ENCODE measurements at places on chromosomes 16 and 17.

GRCh38 chr16:89560378-89561141 is at the start of gene RPL13:
Gene RPL13, plus strand, starts transcription at chr16:89560682. Its CDS starts 278 bp downstream, at chr16:89560960.
- peak; percentile 53 for DNase-seq

DNA sequence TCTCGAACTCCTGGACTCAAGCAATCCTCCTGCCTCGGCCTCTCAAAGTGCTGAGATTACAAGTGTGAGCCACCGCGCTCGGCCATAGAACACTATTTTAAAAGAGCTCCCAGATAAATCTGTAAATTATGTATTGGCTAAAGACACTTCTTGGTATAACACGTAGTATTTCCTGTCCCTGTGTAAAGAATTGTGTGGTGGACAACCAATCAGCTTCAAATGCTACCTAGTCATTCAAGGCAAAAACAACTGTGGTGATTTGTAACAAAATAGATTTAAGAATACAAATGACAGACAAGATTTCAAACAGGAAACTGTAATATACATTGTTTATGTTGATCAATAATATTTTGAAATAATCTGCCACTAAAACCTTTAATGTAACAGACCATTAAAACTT is 14.6 kb downstream of the CRLF3 start:
- DNase-seq, result no peak

GRCh38 chr16:12447556-12447955 is 356.1 kb downstream of the CPPED1 start:
- DNase-seq, result no peak

DNA sequence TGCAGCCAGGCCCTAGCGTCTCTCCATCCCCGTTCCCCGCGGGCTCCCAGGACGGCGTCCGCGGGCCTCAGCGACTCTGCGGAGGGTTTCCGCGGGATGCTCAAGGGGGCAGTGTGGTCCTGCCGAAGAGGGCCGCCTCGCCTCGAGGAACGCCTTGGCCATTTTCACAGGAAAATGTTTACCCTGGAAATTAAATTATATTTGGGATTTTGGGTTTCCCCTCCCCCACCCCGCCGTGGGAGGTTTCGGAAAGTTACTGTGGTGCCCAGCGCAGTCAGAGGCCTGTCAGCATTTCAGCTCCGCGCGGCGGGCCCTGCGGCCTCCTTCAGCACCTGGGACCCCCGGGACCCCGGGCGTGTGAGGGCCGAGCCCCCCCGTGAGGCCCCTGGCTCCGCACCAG is 94.5 kb downstream of the PCTP start:
- DNase-seq, result no peak

- DNase-seq, result no peak
Measured at GRCh38 chr16:59634951-59635350, 900.8 kb upstream of the GOT2 start.

GRCh38 chr17:53462393-53462811 is 360.3 kb upstream of the KIF2B start:
- DNase-seq, result no peak

DNA sequence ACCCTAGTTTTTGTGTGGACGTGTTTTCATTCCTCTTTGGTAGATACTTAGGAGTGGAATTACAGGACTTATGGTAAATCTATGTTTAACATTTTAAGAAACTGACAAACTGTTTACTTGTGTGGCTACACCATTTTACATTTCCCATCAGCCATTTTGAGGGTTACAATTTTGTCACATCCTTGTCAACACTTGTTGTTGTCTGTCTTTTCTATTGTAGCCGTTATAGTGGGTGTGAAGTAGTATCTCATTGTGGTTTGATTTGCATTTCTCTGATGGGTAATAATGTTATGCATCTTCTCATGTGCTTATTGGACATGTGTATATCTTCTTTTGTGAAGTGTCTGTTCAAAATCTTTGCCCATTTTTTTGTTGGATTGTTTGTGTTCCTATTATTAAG is 4.5 kb downstream of the FTO start:
- DNase-seq, result no peak

DNA sequence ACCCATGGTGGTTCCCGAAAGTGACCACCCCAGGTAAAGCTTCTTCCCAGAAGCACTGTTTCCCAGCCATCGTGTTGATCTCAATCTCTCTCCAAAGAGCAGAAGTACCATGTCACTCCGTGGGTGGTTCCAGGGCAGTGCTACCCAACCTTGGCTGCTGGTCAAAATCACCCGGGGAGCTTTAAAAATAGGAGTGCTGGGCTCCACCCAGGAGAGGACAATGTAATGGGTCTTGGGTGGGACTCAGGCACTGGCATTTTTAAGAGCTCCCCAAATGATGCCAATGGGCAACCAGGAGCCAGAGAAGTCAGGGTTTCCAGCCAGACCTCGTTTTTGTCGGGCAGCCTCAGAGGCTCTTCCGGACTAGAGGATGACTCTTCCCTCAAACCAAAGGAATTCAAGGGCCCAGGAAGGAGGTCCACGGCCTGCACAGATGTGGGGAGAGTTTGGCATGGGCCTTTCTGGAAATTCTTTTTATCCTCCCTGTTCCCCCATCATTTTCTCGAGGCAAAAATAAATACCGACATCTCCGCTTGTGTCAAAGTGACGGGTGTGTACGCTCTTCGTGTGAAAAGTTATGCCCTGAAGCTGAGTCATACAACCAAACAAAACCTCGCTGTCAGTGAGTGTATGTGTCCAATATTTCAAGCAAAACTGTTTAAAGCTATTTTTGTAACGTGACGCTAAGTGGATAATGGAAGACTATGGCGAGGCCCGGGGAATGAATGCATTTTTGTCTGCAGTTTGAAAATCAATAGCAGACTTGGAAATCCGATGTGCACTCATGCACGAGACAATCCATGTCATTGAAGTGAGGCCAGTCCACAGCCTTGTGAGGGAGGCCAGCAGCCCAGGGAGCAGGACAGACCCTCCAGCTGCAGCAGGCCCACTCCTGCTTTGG is 364.1 kb downstream of the FOXL1 start:
- no peak for DNase-seq

DNA sequence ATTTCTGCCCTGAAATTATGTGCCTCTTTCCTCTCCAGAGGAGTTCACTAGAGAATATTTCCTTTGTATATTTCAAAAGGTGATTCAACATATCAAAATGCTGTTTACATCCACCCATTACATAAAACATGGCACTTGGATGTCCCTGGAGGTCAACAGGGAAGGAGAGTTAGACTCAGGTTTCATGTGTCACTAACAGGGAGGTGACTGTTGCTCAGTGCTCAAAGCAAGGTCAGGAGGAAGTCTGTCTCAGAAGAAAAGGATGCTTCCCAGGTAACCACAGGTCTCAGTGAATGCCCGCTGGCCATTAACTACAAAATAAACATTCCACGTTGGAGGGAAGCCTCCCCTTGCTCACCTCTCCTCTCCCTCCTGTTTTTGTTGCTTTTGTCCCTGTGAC is 198.6 kb downstream of the AXIN2 start:
- no peak for DNase-seq

- no peak for DNase-seq
Measured at GRCh38 chr17:27892542-27892865, 661 bp downstream of the LYRM9 start.

DNA sequence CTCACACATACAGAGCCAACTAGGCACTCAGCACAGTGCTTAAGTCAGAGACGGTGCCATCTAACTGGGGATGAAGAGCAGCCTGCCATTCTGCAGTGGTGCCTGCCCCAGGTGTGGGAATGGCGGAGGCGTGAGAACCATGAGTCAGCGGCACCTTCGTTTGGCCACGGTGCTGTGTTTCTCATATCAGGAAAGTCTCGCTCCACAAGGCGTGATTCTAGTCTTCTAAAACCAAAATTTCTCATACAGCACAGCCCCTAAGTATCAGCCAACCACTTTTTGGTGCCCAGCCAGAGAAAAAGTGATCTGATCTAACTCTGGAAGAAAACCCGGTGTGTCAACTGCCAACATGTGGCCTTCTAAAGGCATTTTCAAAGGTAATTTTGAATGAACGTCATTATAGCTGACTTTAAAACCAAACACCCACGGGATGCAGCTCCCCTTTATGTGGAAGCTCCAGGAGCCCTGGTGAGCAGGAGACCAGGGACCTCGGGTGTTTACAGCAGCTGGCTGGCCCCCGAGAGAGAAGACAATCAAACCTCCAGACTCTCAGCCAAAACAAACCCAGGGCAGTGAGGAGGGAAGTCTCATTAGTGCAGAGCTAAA is 54.6 kb downstream of the ABCC12 start:
- DNase-seq, result no peak

DNA sequence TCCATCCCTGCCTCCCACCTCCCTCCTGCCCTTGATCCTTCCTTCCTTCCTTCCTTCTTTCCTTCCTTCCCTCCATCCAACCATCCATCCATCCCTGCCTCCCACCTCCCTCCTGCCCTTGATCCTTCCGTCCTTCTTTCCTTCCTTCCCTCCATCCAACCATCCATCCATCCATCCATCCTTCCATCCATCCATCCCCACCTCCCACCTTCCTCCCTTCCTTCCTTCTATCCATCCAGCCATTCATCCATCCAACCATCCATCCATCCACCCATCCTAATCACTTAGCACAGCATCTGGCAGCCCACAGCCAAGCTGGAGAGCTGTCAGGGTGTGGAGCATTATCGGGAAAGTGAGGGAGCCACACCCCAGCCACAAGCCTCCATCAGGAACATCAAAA is 54.5 kb downstream of the TK2 start:
- DNase-seq, result no peak

DNA sequence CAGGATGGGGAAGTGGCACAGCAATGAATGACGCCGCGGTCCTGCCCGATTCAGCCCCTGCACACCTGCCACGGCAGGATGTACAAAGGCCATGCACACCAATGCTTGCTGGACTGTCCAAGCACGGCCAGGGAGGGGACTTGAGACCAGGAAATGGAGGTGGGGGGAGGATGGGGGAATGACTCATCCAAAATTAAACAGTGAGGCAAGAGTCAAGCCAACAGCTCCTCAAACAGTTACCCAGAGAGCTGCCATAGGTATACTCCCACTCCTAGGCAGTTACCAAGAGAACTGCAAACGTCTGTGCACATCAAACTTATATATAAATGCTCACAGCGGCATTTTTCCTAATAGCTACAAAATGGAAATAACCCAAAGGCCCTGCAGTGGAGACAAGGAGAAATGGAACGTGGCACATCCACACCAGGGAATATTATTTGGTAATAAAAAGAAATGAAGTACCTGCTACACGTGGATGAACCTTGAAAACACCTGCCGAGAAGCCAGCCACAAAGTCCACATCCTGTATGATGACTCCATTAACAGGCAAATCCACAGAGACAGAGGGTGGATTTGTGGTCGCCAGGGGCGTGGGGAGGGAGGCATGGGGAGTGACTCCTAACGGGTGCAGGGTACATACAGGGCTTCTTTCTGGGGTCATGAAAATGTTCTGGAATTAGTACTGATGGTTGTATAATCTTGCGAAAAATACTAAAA is 54.1 kb downstream of the VAC14 start:
- no peak for DNase-seq

DNA sequence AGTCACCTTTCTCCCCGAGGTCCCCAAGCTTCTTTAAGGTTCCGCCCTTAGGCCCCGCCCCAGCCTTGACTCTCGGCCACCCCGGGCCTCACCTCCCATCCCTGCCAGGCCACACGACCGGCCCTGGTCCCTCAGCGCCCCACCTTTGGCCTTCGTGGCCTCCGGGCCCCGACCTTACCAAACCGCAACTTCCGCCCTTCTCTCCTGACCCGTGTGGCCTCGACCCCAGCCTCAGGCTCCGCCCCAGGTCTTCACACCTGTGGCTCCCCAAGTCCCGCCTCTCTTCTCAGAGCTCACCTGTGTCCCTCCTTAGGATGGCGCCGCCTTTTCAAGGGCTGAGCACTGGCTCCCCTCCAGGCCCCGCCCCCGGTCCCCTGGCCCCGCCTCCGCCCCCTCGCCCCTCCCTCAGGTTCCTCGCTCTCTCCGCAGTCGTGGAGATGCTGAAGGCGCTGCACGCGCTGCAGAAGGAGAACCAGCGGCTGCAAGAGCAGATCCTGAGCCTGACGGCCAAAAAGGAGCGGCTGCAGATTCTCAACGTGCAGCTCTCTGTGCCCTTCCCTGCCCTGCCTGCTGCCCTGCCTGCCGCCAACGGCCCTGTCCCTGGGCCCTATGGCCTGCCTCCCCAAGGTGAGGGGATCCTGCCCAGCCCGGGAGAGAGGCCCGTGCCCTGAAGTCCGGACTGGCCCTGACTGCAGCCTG is 10.0 kb upstream of the CISD3 start:
- no peak for DNase-seq

- no peak for DNase-seq
Measured at GRCh38 chr17:17783116-17783824, 53.5 kb downstream of the SREBF1 start.

DNA sequence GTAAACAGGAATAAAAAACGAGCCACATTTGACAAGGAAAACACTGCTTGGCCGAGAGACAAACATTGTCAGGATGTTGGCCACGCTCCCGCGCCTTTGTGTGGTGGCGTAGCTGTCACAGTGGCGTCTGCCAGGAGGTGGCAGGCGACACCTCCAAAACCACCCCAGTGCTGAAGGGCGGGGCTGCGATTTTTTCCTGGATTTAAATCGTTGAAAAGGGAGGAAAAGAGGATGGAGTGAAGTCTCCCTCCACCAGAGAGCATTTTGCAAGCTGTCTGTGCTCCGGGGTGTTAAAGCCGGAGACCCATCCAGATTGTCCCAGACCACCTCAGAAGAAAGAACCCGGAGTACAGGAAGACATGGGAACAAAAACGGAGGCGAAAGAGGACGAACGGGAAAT is 12.7 kb downstream of the MRM3 start:
- DNase-seq, result peak; percentile 3

DNA sequence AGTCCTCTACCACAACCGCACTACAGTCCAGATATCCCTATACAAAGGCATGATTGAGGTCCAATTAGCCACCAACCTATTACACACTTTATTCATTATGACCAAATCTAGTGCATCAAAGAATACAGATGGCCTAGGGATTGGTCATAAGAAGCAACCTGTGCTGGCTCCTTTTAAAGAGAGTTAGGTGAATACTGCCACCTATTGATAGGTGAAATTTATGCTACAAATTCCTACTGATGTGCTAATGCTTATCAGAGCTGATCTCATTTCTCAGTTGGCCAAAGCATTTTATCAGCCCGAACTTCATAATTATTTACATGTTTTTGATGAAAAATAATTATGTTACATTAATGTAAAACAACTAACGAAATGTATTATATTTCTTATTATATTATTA is 166.3 kb downstream of the ANKFN1 start:
- DNase-seq, result no peak

- DNase-seq, result no peak
Measured at GRCh38 chr17:31357839-31358394, 33.6 kb upstream of the RAB11FIP4 start.

GRCh38 chr17:15348021-15348420 is 6.6 kb upstream of the TEKT3 start:
- no peak for DNase-seq

GRCh38 chr16:74226338-74226954 is 70.2 kb upstream of the PSMD7 start:
- no peak for DNase-seq

DNA sequence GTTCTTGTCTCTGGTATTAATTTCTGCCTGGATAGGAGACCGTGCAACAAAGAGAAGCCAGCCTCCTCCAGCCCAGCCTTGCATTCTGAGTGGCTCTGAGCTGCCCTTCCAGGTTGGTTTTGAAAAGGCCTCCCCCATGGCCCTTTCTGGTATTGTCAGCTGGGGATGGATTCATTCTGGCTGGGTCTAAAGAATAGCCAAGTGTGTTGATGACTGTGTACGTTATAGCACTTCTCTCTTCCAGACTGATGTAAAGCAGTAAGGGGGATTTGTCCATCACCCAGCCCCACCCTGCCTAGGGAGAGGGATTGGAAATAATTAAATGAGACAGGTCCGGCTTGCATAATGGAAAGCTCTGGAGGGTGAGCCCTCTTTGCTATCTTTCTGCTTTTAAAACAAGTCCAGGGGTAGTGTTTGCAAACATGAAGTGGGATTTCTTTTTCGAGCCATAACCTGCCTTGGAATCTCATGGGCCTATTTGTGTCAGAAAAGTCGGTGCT is 146.4 kb downstream of the MSI2 start:
- DNase-seq, result no peak
